ENCODE measurements at places on chromosomes 16 and 17.

DNA sequence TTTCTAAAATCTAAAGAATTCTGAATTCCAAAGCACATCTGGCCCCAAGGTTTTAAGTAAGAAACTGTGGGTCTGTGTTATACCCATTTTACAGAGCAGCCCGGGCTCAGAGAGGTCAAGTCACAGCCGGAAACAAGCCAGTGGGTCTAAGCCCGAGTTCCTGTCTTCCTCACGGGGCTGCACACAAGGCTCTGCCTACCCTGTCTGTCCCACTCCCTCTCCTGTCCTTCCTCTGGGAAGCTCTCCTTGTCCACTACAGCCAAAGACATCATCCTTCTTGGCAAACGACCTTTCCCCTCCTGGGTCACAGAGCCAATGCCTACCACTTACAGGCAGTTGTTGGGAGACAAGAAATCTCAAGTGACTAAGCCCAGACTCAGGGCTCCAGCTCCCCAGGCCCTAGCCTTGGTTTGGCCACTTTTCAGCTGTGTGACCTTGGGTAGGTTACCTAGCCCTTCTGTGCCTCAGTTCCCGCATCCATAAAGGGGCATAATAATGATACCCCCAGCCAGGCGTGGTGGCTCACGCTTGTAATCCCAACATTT, 55.6 kb upstream of the MAP3K14 start:
- no peak for DNase-seq

DNA sequence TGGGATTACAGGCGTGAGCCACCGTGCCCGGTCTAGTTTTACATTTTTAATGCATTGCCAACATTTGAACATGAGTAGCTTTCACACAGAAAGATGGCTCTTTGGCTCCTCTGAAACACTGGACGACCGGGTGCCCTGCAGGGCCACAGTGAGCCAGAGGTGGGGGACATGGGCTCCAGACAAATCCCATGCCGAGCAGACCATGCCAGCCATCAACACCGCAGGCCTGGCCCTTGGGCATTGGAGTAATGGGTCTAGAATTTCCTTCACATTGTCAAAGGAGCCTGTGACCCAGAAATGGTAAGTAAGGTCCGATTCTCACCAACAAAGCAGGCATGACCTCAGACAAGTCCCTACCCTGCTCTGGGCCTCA, 21.4 kb upstream of the MPRIP start:
- DNase-seq, result no peak

DNA sequence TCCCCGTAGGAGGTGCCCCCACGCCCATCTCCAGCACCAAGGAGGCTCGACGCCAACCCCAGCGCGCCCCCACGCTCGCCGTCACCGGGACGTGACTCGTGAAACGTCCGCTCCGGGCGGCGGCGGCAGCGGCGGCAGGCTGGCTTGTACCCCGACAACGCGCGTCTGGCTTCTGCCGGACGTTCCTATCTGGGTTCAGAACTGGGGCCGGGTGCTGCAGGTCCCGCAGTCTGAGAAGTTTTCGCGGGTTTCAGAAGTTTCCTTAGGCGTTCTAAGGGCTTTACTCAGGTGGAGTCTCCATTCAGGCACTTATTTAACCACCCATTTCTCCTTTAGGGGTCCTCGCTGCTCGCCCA, 672 bp upstream of the ALKBH5 start:
- DNase-seq, result peak; percentile 68

- no peak for DNase-seq
Measured at GRCh38 chr17:14775731-14776492, 475.0 kb downstream of the HS3ST3B1 start.

DNA sequence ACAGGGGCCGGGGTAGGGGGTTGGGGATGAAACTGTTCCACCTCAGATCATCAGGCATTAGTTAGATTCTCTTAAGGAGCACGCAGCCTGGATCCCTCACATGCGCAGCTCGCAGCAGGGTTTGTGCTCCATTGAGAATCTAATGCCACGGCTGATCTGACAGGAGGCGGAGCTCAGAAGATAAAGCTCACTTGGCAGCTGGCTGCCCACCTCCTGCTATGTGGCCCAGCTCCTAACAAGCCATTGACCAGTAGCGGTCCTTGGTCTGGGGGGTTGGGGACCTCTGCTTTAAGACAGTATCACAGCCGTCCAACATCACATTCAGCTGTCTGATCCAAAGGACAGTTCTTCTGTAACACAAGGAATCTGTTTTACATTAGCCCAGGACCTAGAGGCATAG, 62.5 kb downstream of the SLC39A11 start:
- DNase-seq, result no peak

- DNase-seq, result peak; percentile 25
Measured at GRCh38 chr16:82263521-82264143, 93.6 kb upstream of the MPHOSPH6 start.
